NCI-H2029 treated with DMSO at 0.1 percent for 48 hours (cell line): ENCODE measurements at places on chromosomes 13 and 19.

- no peak for DNase-seq
Observed at GRCh38 chr13:109366525-109366924, 419.9 kb downstream of the IRS2 start.

GRCh38 chr19:39325778-39326665 lies 5.4 kb upstream of the LRFN1 start:
- DNase-seq, result no peak

GRCh38 chr19:12885749-12886650 lies 1.0 kb downstream of the KLF1 start:
- no peak for DNase-seq

- no peak for DNase-seq
Observed at GRCh38 chr13:114258589-114258988, 22.8 kb upstream of the UPF3A start.

DNA sequence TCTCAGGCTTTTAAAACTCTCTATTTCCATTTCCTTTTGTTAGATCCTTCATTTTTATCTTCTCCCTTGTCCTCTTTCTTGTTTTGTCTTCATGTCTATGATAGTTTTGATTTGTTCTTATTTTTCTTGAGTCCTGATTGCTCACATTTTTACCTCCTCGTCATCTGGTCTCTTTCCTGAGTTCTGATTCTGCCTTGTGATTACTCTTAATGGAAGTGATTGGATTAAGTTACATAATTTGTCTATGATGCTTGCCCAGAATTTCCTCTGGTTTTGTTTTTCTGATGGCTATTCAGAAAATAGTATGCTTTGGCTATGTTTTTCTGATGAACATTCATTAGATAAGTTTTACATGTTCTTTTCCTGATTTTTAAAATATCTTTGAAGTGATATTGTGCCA lies 102.6 kb downstream of the DNAJC3 start:
- no peak for DNase-seq

- no peak for DNase-seq
Observed at GRCh38 chr13:40024204-40024966, 368.9 kb downstream of the COG6 start.

- no peak for DNase-seq
Observed at GRCh38 chr13:29733147-29733611, 117.2 kb downstream of the UBL3 start.

DNA sequence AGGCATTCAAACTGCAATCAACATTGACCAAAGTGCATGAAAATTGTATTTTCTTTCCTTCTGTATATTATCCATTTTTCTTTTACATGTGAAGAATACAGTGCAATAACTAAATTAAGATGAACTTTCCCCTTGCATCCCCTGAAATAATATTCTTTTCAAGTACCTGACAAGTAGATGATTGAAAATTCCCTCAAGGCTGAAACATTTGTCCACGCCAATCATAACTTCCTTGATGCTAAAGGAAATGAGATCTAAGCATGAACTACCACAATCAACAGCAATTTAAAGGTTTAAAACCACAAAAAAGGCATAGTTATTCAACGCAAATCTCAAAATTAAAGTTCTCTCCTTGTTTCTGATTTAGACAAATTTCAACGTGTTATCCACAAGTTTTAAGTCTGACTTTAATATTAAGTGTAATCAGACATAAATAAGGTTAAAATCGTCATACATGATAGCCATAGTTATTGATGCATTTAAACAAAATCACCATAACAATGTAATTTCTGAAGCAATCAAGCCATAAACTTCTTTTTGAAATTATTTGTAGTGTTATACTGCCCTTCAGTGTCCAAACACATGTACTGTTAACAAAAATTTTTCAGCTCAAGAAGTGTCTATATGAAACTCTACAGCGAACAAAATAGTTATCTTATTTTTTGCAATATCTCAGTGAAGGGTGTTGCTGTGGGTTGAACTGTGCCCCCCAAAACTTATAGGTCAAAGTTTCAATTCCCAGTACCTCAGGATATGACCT lies 169.5 kb downstream of the DCLK1 start:
- no peak for DNase-seq

GRCh38 chr13:34708566-34709313 lies 233.3 kb upstream of the NBEA start:
- DNase-seq, result no peak

GRCh38 chr19:23758187-23759074 lies at the start of gene ZNF681:
Gene ZNF681, minus strand, starts transcription at chr19:23758891. Its CDS starts 142 bp downstream, at chr19:23758749.
- peak; percentile 83 for DNase-seq

DNA sequence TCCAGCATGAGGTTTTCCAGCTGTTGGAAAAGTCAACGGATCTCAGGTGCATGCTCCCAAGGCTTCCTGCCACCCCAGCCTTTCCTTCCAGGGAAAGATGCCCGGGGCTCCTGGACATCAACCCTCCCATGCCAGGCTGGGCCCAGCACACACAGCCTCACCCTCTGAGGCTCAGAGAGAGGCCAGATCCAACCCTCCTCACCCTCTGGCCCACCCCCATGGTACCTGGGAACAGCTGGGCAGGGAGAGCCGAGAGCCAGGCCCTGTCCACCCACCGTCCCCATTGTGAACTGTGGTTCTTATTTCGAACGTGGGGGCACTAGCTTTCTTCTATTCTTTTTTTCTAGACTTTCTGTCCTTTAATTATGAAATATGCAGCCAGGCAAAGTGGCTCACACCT lies 9.9 kb upstream of the CCNP start:
- no peak for DNase-seq

- DNase-seq, result no peak
Observed at GRCh38 chr19:7665076-7665475, 3.8 kb upstream of the RETN start.

DNA sequence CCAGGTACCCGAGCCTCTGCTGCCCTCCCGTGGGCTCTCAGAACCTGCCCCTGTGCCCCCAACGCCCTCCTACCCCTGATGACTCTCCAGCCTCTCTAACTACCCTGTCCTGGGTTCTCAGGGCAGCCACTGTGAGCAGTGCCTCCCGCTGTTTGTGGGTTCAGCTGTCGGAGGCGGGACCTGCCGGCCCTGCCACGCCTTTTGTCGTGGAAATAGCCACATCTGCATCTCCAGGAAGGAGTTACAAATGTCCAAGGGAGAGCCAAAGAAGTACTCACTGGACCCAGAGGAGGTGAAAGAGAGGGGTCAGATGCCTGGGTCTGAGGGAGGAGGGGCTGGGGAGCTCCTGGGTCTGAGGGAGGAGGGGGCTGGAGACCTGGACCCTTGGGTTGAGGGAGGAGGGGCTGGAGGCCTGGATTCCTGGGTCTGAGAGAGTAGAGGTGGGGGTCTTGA lies 20.0 kb downstream of the CNFN start:
- no peak for DNase-seq

GRCh38 chr13:20446405-20446804 lies 79.3 kb downstream of the CRYL1 start:
- no peak for DNase-seq

DNA sequence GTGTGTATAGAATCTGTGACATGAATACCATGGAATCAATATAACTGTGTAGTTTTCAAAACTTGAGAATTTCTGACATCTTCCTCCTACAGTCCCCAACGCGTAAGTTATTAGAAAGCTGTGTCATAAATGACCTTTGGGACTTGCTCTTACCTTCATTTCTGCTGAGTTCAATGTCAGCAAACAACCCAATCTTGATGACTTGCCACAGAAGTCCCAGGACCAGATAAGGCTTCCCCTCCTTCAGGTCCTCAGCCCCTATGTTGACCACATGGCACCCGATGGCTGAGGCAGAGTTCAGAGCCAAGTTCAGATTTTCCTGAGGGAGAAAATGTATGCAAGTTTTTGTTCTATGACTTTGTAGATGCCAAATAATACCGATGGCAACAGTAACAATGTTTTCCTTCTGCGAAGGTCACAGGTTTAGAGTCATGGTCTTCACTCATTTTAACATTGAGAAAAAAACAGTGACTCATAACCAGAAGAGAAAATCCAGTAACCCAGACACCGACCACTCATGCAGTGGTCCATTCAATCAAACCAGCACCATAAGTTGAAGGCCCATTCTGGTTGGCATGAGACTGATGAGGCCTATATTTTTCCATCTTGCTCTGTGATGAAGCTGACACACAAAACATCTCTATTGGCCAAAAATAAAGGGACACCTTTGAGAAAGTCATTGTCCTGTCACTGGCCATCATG lies 29.2 kb downstream of the LCP1 start:
- no peak for DNase-seq

- DNase-seq, result no peak
Observed at GRCh38 chr19:45592366-45592765, 7.8 kb upstream of the OPA3 start.

DNA sequence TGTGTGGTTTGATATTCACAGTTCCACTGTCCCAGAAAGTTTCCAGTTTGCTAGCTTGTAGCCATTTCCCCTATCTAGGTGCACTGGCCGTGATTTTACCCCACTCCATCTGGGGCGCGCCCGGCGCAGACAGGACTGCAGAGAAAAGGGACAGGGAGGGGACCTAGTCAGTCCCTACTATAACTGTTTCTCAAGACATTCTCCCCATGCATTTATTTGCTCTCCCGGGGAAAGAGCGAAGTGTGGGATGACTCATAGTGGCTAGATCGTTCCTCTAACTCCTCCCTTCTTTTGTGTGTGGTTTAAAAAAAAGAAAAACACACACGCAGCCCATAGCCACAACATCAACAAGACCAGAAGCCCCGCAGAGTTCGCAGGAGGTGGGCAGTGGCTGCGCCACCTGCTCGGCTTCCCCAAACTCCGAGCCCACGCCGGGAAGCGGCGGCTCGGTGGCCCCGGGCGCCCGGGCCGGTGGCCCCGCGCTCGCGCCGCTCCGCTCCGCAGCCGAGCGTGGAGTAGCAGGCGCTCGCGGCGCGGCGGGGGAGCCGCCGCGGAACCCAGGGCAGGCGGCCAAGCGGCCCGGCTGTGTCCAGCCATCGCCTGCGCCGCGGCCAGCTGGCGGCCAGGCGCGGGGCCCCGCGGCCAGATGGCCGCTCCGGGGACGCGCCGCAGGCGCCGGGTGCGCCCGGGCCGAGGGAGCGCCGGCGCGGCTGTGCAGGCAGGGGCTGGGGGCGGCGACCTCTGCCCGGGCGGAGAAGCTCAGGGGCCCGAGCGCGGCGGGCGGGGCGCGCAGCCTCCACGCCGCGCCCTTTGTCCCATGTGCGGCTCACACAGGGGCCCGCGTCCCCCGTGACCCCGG lies 653 bp downstream of the TMTC4 start:
- DNase-seq, result no peak

DNA sequence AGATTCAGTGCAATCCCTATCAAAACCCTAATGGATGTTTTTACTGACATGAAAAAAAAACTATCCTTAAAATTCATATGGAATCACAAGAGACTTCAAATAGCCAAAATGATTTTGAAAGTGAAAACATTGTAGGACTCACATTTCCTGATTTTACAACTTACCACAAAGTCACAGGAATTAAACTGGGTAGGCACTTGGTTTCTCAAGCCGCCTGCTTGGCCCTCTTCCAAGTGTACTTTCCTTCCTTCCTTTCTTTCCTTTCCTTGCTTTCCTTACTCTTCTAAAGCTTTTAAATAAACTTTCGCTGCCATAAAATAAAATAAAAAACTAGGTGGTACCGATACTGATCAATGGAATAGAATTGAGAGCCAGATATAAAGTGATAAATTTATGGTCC lies 21.0 kb upstream of the CD33 start:
- DNase-seq, result no peak

DNA sequence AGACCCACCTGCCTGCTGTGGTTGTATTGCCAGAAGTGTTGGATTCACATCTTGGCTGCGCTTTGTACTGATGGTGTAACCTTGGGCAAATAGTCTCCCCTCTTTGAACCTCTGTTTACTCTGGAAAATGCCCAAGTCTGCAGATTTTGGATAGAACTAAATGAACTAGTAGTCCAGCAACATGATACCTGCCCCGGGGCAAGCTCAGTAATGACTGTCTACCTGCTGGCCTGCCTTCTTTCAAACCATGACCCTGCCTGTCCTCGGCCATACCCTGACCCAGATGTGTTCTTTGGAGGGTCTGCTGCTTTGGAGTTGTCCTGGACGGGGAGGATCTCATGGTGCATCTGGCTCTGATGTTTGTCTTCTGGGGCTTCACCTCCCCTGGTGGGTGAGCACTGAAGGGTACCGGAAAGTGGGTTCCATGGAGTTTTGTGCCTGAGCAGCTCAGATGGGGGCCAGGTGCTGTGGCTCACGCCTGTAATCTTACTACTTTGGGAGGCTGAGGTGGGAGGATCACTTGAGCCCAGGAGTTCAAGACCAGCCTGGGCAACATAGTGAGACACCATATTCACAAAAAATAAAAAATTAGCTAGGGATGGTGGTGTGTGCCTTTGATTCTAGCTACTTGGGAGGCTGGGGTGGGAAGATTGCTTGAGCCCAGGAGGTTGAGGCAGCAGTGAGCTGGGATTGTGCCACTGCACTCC lies 59.5 kb downstream of the TNFRSF19 start:
- peak; percentile 20 for DNase-seq

- no peak for DNase-seq
Observed at GRCh38 chr13:98979012-98979660, 1.3 kb upstream of the DOCK9 start.

GRCh38 chr19:15675560-15675959 lies 2.7 kb downstream of the CYP4F12 start:
- DNase-seq, result no peak

DNA sequence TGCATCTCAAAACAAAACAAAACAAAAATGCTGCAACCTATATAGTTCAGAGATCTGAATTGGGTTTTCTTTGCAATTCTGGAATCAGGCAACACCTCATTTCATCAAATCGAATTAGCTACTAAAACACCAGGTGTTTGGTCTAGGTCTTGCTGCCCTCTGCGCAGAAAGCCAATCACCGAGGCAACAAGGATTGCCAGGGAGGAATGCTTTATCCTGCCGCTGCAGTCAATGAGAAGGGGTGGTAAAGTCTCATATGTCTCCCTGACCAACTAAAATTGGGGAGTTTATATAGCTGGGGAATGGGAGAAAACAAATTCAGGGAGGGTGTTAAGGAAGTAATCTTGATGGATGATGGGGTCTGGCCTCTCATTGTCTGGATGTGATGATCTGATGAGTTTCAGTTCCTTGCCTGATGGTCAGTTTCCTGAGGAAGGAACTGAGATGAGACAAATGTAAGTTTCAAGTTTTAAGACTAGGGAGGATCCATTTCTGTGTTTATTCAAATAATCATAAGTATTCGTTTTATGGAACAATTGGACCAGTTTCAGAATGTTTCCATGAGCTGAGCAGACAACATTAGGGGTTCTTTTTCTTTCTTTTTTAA lies 5.0 kb upstream of the YJU2 start:
- DNase-seq, result no peak
